Right ventricle myocardium inferior (tissue), 1 donor: ENCODE measurements at places on chromosomes 3 and 15. TPM values are rescaled to one million over a fixed set of nuclear protein-coding genes. Genes with fewer than 3 reads are reported as not detected.

MST1R gene
- 1.2 TPM for total RNA-seq

CCDC33 gene
- total RNA-seq = not detected

DNA sequence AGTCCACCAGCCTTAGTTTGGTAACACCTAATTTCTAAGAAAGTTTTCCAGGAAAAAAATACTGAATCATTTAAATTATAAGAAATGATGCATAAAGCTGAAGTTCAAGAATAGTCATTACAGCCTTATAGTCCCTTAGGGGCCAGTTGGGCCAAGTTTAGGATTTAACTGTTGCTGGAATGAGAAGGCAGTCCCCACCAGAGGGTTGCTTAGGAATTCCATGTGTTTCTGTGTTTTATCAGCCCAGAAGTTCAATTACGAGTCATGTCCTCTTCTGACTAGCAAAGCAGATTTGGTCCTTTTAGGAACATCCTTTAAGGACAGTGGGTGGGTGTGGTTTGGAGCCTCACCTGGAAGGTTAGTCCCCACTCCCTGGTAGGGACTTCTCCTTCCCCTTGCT lies 57.0 kb upstream of the NR2E3 start:
- DNase-seq = no peak

GRCh38 chr3:179063945-179064560 lies 7.6 kb downstream of the ZMAT3 start:
- no peak for DNase-seq

ASB14 gene
- total RNA-seq = 9.0 TPM
